ENCODE measurements at places on chromosomes 12 and 14.

DNA sequence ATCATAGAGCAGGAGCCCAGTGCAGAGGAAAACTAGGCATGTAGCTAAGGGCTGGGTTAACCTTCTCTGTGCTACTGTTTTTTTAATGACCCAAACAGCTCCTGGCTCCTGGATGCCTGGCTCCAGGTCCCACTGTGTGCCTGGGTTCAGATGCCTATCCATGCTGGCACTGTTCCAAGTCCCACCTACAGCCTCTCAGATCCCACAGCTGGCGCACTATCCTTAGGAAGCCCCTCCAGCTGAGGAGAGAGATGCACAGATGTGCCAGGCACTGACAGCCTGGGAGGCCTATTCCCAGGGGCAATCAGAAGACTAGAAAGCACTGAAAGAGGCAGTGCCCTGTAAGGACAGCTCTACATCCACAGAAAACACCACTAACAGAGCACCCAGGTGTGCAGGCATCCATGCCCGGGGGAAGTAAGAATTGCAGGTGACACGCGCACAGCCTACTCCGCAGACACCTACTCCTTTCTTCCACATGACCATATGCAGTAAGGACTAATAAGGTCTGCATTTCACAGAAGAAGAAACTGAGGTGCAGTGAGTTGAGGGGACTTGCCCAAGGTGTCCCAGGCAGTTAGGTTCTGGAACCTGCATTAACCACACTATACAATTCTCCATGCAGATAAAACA, 51.2 kb downstream of the PITPNM2 start:
- DNase-seq = no peak

- no peak for DNase-seq
These were observed 43.5 kb downstream of the FLRT2 start for GRCh38 chr14:85573406-85573805.

GRCh38 chr12:6963016-6963731, 7.3 kb downstream of the PHB2 start:
- DNase-seq = no peak

- DNase-seq = no peak
These were observed 25.2 kb downstream of the SLC25A47 start for GRCh38 chr14:100348253-100348729.

DNA sequence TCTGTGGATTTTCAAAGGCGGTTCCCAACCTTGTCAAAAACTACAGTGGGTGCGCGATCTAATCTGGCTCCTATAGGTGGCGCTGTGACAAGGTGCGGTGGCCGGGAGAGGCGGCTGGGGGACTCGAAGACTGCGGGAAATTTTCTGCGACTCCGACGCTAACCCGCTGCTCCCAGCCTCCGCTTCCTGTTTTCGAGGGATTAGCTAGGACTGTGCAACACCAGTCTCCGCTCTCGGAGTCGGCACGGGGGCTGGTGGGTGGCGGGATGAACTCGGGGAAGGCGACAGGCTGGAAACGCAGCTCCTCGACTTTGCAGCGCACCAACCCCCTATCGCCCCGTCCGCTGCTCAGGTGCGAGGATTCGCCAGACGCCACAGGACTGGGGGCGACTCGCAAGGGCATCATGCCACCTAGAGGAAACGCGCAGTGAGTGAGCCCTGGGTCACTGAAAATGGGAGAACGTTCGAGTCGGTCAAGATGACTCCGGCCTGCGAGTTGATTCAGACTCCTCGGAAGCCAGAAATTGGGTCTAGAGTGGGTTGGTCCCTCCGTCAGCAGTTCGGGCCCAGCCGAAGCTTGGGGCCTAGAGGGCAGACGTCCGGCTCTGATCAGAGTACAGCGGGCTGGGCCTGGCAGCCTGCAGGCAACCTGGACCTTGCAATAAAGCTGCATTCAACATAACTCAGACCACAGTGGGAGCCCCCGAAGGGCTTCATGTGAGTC, 5.5 kb upstream of the PAX9 start:
- no peak for DNase-seq
